GM12864 (cell line): ENCODE measurements at places on chromosomes 4 and X.

DNA sequence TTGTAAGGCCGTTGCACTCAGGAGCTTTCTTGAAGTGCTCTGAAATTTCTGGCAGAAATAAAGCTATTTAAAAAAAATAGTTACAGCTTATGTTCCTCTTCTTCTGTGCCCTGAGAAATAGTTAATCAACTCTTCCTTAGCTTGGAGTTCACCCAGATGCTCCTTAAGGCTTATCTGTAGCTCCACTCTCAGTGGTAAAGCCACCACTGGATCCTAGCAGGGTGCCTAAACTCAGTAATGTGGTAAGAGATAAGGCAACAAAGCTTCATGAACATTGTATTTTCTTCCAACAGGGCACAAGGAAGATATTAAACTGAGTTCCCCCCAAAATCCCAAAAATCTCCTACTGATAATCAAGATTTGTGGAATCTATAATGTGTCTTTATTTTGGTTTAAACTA lies 299.5 kb downstream of the MAPK10 start:
- no peak for DNase-seq

DNA sequence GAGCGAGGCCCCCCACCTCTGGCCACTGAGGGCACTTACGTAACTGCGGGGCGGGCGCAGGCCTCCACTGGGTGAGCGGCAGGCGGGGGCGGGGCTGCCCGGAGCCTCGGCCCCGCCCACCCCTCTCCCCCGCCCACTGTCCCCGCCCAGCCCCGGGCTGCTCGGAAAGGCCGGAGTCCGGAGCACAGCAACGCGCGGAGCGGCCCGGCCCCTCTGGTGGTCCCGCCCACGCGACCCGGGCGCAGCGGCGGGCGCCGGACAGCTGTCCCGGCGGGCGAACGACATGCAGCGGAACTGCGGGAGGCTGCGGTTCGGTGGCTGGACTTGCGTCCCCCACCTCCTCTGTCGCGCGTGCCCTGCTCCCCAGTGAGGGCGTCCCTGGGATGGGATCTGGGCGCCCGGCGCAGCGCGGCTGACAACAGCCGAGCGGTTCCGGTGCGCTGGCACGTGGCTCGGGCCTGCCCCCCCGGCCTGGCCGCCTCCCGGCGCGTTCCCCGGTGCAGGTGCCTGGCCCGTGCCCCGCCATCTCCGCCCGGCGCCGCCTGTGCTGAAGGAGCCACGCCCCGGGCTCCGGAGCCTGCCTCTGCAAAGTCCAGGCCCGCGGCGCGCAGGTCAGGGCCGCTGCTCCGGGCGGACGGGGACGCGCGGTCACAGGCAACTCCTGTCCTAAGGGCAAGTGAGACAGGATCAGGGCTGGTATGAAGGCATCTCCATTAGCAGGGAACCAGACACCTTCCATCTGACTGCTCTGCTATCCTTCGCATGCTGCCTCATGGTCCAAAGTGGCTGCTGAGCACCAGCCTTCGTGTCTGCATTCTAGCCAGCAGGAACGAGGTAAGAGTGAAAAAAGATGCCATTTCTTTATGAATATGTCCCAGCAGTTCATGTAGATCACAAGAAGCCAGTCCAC lies 21.8 kb upstream of the JAKMIP1 start:
- no peak for DNase-seq

DNA sequence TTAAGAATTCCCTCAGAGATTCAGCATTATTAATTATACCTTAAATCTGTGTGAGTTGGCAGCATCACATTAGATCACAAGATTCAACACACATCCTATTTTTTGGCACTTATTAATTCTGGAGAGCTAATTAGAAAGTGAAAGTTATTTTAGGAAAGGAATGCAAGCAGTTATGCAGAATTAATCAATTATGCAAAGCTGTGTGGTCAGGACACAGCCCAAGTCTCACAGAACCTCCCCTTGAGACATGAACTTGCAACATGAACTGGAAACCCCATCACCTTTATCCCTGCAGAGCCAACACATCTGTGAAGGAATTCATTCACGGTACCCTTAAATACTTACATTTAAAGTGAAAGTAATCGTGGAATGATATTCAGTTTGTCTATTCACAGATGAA lies 80.5 kb downstream of the TSPAN5 start:
- no peak for DNase-seq

- no peak for DNase-seq
Measured at GRCh38 chrX:113390531-113390930, 549.9 kb upstream of the AMOT start.

- no peak for DNase-seq
Measured at GRCh38 chrX:17414839-17415238, 39.8 kb downstream of the NHS start.

DNA sequence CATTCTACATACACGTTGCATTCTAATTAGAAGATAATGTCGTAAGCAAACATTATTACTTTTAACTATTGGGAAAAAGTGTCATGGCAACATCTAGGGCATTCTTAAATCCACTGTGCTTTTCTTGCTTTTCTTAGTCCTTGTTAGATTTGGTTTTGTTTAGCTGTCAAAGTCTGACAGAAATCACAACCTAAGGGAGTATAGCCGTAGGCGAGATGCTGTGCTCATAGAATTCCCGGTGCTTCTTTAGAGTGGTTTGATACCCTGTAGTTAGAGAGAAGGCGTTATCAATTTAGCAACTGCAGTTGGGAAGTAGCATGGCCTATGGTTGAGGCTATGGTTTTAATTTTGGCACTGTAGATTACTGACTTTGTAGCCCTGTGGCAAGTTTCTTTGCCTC lies 45.7 kb downstream of the WWC2 start:
- no peak for DNase-seq

DNA sequence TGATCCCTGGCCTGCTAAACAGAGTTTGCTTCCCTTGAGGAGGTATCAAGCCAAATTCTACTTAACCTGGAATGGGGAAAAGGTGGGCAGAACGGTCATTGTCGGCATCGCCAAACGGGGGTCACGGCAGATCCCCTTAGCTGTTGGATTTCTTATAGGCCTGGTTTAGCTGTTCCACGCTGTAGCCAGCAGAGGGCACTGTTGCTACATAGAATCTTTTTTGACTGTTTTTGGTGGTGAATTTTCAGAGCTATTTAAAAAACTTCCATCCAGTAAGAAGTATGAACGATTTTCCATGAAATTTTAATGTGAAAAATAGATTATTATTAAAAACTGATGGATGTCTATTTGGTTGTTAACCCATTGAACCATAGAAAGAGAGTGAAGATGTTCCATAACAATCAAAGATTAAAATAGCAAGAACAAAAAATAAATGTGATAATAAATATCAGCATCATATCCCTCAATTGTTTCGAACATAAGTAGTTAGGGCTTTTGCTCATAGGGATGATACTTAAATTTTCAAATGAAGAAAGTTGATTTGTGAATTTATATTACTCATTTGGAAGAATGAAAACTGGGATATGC lies 56.6 kb downstream of the LINC00632 start:
- no peak for DNase-seq

GRCh38 chrX:40325161-40325560 lies 227.4 kb upstream of the BCOR start:
- no peak for DNase-seq

GRCh38 chr4:40190019-40190418 lies 6.8 kb upstream of the RHOH start:
- DNase-seq: no peak

DNA sequence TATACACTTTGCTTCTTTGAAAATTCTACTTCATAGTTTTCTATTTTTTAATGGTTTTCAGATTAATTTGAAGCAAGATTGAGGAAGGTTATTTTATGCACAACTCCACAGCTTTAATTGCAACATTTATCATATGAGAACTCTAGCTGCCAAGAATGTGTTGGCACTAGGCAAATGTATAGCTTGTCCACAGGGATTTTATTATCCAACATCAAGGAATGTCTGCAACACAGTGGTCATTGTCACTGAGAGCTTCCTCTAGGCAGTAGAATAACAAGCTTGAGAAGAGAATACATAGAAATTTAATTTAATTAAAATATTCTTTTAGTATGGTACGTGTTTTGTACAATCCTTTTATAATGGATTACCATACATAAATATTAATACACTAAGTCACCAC lies 1600.8 kb downstream of the ARAP2 start:
- DNase-seq: no peak

DNA sequence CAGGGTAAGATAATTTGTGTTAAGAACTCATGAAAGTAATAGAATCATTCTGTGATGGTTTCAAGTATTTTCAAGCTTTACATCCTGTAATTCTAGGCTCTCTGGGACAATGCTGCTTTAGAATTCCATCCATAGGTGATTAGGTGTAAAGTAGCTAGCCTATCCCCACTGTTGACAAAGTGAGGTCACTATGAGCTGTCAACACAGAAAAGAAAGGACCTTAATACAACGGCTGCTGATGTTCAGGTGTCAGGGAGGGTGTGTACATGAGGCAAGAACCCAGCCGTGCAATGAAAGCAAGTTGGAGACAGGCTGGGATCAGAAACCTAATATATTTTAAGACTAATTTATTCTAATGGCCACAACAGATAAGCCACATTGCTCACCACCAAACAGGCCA lies 36.8 kb upstream of the SH3RF1 start:
- DNase-seq: no peak

DNA sequence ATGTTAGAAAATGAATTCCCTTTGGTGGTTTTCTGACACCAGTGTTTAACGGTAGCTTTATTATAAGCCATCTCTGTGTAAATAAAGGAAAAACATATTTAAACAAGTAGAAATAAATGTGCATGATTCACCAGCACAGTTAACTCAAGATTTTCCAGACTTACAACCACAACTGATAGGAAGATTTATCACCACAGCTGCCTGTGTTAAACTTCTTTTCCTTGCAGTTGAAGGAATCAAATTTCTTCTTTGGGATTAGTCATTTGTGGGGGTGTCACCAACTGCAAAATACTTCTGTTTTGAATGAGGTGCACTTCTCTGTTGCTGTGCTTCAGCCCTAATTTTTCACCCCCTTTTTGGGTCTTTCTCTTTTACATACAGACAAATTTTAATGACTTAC lies 128.1 kb upstream of the STK26 start:
- DNase-seq: no peak

DNA sequence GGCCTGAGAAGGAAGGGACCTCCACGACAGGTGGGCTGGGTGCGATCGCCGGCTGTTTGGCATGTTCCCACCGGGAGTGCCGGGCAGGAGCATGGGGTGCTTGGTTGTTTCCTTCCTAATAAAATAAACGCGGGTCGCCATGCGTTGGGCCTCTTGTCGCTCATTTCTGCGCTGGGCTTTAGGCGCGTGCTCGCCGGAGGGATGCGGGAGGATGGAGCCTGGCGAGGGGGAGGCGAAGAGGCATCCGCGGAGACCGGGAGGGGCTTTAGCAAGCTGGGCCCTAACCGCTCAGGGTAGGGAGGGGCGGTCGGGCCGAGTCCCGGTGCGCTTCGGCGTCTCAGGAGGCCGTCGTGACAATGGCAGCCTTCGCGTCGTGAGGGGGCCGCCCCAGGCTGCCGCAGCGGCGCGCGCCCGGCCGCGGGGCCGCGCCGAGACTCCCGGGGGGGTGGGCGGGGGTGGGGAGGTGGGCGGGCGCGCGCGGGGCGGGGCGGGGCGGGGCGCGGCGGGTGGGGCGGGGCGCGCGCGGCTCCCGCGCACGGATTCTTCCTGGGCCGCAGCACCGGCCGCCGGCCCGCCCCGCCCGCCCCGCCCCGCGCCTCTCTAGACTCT lies 476 bp upstream of the GDI1 start:
- DNase-seq: no peak

DNA sequence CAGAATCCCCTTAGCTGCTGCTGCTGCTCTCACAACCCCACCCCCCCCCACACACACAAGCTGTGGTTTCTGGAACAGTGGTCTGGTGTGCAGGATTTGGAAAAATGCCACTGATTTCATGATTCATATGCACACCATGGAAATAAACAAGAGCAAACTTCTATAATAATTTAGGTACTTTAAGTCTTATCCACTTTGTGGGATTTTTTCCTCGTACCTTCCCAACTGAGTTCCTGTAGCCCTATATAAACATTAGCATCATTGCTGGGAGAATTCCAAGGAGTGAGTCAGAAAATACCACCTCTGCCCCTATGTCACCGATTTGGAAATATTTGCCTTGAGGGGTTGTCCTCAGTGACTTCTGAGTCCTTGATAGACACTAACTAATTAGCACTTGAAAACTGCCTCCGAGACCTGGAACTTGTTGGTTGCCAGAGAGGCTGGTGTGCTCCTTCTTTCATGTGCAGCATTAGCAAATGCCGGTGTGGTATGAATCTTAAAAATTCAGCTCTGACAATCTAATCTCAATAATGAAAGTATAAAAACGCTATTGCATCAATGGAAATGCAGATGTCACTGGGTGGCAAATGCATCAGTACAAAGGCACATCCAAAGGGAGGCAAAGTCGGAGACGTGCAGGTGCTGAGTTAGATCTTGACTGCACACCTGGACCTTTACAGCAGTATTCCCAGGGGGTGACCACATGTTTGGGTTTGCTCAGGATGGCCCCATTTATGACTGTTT lies 61.8 kb downstream of the CPE start:
- no peak for DNase-seq

- no peak for DNase-seq
Measured at GRCh38 chr4:172073590-172073989, 260.4 kb downstream of the GALNTL6 start.

GRCh38 chr4:138919094-138919936 lies 96.3 kb upstream of the NOCT start:
- no peak for DNase-seq

GRCh38 chr4:87092389-87093141 lies 127.9 kb downstream of the KLHL8 start:
- DNase-seq: no peak

DNA sequence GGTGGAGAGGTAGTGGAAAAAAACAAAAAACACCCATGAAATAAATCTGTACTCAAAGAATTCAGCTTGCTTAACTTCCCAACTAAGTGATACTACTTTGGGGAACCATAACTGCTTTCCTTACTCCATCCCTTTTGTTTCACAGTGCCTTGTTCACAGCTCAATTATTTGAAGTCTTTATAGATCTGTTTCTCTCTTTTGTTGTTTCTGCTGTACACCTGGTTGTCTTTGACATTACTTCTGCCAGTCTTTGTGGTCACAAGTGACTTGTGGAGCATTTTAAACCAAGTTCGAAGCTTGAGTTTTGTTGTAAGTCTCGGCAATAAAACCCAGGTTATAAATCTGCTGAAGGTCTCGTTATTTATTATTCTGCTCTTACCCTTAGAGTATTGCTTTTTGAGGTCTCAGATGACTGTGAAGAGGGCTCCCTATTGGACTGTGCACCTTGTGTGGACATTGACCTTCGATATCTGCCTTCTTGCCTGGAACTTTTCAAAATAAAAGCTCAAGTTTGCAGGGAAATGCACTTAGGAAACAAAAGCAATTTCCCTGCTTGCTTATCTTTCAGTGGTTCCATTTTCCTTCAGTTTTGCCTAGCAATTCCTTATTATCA lies 59.8 kb downstream of the ANK2 start:
- no peak for DNase-seq

- DNase-seq: no peak
Measured at GRCh38 chr4:5399790-5400421, 308.5 kb downstream of the EVC2 start.

GRCh38 chrX:41085512-41085877 lies 250 bp downstream of the USP9X start:
- no peak for DNase-seq
